ENCODE measurements at places on chromosomes 1 and 21.

DNA sequence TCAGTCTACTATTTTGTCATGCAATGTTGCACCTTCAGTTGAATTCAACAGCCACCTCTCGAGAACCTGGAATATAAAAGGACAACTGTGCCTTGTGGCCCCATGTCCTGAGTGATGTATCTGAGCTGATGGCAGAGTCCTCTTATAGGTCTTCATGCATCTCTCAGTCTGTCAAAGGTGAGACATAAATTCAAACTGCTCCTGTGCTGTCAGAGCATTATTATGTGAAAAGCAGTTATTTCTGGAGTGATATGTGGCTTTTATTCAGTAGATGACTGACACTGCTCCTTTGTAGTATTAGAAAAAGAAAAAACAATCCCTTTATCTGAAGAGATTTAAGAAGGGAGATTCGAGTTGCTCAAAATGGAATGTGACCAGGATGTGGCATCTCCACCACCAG lies 8.4 kb downstream of the S100A10 start:
- no peak for DNase-seq

- DNase-seq, result no peak
Observed at GRCh38 chr1:15005116-15005515, 148.4 kb upstream of the TMEM51 start.

DNA sequence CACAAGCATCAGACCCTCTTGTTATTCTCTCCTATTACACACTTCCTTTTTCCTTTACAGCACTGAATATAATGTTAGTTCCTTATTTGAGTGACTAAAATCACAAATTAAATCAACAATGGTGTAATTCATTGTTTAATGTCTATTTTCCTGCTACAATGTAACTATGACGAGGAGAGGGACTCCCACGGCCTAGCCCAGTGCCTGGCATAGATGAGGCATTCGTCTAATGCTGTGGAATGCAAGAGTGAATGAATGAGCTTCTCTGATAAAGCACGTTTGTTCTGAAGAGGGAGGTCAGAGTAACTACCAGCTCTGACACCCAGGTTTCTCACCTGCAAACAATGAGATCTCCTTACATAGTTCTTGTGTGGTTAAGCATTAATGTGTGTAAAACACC lies 479.4 kb downstream of the OMA1 start:
- no peak for DNase-seq

GRCh38 chr21:16419188-16419921 lies 689.6 kb downstream of the USP25 start:
- no peak for DNase-seq

GRCh38 chr1:211259638-211260126 lies 516 bp downstream of the RCOR3 start:
- no peak for DNase-seq

DNA sequence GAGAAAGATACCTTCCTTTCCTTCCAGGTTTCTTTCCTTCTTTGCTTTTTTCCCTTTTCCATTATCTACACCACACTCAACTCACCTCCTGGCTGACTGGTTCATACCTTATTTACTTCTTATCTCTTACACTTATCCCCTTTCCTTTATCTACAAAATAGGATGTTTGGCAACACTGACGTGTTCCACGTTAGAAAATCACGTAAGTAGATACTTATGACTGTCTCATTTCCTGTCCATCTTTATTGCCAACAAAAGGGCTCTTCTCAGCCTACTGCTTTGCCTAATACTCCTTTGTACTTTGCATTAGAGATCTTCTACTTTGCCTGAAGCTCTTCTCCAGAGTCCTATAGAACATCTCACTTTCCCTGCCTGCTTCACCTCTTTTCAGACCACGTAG lies 25.1 kb downstream of the SYNJ1 start:
- no peak for DNase-seq

DNA sequence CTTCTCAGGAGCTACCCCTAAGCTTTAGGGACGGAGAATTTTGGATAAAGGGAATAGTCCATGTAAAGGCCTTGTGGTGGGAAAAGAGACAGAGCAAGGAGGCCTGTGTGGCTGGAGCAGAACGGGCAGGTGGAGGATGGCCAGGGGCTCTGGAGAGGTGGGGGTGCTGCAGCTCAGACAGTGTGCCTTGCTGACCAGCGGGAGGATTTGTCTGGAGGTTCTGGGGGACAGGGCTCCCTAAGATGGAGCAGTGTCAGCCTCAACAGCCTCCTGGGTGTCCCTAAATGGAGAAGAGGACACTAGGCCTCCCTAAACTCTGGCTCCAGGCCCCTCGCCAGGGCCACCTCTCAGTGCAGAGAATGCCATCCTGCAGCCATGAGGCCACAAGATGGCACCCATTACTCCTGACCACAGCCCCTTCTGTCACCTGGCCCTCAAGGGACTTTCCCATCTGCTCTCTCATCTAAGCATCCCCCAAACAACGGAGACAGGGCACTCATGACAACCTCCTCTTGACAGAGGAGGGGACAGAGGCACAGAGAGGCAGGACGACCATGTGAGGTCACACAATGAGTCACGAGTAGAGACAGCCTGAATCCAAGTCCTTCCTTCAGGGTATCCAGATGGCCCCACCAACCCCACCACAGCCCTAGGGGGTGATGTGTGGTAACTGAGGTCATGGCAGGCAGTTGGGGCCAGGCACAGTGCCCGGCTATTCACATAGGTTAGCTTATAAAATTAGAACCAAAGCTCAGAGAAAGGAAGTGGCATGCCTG lies 94.7 kb downstream of the DMRTB1 start:
- no peak for DNase-seq

DNA sequence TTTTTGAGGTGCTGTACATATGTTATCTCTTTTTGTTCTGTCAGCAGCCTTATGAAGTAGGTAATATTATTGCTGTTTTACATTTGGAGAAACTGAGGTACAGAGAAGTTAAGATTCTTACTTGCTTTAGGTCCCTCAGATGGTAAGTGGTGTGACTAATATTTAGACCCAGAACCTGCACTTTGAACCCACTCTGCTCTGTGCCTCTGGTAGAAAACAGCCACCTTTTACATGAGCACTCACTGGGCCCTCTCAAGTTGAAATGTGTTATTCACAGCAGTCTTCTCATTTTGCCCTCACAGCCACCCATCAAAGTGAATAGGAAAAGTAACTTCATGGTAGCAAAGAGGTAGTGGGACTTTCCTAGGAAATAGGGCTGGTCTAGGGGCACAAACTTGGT lies 4.7 kb downstream of the NSUN4 start:
- DNase-seq, result no peak

- no peak for DNase-seq
Observed at GRCh38 chr1:37040261-37040660, 5.9 kb upstream of the GRIK3 start.

- no peak for DNase-seq
Observed at GRCh38 chr1:12059722-12060464, 3.2 kb upstream of the TNFRSF8 start.

DNA sequence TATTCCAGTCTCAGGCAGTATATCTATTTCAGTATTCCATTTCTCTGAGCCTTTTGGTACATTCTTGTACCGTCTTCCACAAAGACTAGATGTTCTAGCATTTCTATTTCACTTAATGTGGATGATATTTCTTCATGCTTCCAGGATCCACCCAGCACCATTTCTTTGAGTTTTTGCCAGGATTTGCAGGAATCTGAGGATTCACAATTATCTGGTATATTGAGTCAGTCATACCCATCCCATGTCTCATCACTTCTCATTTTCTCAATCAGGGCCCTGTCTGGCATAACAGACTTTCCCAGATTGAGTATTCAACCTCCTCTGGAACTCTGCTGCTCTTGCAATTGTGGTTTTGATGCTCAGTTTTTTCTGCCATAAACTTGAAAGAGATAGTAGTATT lies 20.9 kb upstream of the COL11A1 start:
- no peak for DNase-seq

DNA sequence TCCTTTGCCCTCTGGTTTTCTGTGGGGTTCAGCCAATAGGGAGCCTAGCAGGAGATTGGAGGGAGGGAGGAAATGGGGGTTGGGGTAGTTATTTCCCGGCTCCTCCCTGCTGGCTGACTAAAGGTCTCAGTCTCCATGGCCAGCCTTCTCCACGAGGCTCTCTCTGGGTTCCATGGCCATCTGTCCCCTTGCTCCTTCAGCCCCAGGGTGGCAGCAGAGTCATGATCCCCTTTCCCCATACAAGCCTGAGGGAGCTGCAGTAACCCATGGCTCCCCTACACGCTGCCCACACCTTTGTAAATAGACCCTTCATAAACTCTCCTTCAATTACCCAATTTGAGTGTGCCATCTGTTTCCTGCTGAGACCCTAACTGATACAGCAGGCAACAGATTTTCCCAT lies 176.1 kb upstream of the CSF3R start:
- DNase-seq, result no peak

- no peak for DNase-seq
Observed at GRCh38 chr1:189220750-189221149, 1256.9 kb downstream of the BRINP3 start.

DNA sequence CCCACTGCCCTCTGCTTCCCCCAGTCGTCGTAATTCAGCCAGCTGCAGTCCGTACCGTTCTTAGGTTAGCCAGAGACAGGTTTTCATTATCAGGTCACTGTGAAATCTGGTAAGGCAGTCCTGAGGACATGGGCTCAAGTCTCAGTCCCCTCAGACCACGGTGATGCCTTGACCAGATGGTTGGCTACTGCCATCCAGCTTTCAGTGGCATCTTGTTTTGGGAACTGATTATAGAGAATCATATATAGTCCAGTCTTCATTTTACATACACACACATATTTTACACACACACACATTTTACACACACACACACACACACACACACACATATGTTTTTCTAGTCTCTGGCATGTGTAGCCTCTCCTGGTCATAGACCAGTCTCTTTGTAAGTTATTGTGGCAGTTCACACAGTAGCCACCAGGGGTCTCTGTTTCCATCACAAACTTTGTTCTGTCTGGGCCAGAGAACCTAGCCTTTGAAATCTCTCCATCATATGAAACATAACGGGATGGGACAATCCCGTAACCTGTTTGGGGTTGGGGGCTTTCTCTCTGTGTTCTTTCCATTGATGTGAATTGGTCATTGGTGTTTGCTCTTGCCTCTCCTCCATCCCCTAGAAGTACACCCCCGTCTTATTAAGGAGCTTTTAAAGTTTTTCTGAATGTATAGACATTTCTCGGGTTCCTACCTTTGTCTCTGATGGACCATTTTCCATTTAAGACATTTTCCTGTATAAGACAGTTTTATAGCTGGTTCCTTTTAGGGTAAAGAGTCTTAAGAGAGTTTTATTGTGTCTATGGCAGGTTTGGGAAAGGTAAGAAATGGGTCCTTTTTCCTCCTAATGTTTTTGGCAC lies 8.4 kb upstream of the IKBKE start:
- peak; percentile 79 for DNase-seq

DNA sequence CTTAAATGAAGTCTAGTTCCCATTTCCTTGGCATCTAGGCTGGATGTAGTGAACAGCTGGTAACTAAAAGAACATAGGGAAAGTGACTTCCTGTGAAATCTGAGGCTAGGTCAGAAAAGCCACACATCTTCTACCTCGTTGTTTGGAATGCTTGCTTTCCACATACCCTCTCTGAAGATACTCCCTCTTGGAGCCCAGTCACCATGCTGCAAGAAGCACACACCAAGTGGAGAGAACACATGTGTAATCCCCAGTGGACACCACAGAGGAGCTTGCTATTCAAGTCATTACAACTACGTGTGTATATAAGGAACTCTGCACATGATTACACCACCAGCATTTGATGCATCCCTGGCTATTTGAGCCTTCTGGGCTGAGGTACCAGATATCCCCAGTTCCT lies 125.9 kb downstream of the RGS21 start:
- no peak for DNase-seq

GRCh38 chr1:153349363-153350320 lies 1.0 kb upstream of the PGLYRP4 start:
- DNase-seq, result no peak

- DNase-seq, result no peak
Observed at GRCh38 chr1:83932281-83932680, 66.7 kb downstream of the TTLL7 start.

DNA sequence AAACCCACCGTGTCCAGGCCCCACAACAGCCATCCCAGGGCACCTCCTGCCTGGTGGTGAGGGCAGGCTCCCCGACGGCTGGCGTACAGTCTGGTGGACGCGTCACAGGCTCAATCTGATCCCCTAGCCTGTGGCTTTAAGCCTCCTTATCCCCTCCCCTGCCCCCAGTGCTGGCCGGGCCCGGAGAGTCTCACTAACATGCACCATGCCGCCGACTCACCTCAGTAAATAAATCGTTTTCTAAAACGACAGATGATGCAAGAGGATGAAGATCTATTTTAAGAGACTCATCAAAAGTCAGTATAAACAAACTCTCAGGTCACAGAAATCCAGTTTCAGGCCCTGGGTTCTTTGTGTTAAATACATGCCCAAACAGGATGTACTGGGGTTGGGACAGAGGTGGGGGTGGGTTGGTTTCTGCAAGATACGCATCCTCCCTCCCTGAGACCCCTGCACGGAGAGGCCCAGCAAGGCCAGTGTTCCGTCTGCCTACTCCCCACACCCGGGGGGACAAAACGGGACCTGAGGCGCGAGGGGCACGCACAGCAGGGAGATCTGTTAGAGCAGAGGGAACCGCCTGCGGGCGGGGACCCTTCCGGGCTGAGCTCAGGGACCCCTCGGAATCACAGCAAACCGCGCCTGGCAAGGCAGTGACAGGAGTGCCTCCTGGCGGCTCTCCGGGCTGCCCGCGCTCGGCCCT lies 3.1 kb downstream of the PANK4 start:
- no peak for DNase-seq

DNA sequence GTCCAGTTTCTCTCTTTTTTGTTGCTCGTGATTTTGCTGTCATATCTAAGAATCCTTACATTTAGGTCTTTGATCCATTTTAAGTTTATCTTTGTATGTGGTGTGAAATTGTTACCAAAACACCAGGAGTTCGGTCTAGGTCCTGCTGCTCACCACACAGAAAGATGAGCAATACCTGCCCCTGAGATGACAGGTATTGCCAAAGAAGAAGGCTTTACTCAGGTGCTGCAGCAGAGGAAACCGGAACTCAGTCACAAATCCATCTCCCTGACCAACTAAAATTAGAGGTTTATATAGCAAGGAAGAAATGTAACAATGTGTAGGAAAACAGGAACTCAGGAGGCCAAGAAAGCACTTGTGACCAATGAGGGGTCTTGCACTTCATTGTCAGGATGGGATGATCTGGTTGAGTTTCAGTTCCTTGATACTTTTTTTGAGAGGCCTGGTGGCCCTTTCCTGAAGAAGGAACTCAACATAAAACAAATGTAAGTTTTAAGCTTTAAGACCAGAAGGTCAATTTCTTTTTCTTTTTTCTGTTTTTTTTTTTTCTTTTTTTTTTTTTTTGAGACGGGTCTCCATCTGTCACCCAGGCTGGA lies 16.5 kb upstream of the SETDB1 start:
- DNase-seq, result no peak

DNA sequence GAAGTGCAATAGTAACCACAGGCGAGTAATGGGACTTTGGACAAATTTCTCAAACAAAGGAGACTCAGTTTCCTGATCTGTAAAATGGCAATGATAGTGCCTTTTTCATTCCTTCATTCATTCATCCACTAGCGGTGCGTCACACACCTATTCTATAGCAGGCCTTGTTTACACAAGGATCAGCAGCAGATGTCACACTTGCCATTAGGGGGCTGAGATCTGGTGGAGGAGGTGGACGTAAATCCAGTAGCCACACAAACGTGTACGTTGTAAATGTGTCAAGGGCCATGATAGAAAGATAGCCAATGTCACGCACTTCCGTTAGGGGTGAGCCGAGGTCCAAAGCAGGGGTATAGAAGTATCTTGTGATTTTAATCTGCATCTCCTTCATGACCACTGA lies 34.2 kb downstream of the SERINC2 start:
- DNase-seq, result no peak

- DNase-seq, result peak; percentile 41
Observed at GRCh38 chr1:36134505-36135329, 9.7 kb upstream of the COL8A2 start.
